Esophagus squamous epithelium (tissue), 5 donors: ENCODE measurements at places on chromosomes 11 and 22. TPM values are rescaled to one million over a fixed set of nuclear protein-coding genes. Genes with fewer than 3 reads are reported as not detected.

OR6T1 gene
- not detected for total RNA-seq

NEFH gene
- total RNA-seq, result 0.95 TPM

SYT9 gene
- not detected for total RNA-seq

ST3GAL4 gene
- total RNA-seq, result 63.1 TPM

NDUFC2 gene
- total RNA-seq, result 67.8 TPM

SLC29A2 gene
- total RNA-seq, result 2.9 TPM

SLC6A5 gene
- total RNA-seq, result not detected

SLC43A3 gene
- 89.8 TPM for total RNA-seq

GRCh38 chr11:19447150-19447566 is 206.4 kb upstream of the E2F8 start:
- no peak for DNase-seq

GRCh38 chr11:8652140-8652539 is 30.3 kb downstream of the TRIM66 start:
- no peak for DNase-seq

DNA sequence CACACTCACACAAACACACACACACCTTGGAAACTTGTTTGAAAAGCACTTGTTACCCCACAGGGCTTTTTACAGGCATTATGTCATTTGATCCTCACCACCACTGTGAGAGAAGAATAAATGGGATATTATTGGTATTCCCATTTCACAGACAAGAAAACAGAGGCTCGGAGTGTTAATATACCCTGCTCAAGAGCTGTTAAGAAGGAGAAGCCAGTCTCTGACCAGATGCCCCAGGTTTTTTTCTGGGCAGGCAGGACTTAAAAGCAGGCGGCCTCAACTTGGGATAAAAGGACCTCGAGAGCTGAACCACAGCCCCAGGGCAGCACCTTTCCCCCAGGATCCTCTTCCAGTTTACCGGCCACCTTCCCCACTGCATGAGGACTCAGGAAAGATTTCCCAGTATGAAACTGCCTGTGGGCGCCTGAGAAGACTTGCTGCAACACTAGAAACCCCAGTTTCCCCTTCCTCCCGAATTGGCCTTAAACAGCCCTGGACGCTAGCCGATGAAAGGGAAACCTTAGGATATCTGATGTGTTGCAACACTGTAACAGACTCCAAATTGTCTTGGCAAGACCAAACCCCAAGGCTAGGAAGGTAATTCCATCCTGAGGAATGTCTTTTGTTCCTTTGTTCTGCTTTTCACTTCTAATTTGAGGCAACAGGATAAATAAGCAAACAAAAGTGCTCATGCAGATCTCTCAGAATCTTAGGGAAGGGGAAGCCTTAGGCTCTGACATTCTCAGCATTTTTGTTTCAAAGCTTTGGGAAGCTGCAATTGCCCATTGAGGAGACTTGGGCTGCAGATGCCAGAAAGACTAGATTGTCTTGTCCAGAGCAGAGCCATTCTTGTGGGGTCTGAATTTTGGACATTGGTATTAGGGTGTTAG is 173.5 kb downstream of the TRIM29 start:
- no peak for DNase-seq

DNA sequence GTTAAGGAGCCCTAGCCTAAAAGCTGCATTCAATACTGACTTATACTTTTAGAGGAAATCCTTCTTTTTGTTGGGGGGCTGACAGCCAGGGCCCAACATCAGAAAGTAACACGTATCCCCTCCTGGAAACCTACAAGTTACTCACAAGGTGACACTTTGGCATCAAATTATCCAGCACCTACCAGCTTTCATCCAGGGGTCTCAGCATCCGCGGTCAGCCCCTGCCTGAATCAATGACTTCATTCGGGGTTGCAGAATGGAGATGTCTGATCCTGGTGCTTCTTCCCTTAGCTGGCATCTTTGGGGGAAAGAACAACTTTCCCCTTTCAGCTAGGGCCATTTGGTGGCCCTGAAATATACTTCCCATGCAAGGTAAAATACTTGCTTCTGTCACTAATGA is 5.3 kb upstream of the NAP1L4 start:
- DNase-seq, result no peak

- no peak for DNase-seq
These were observed 219.0 kb downstream of the CEP164 start for GRCh38 chr11:117546431-117547194.

DNA sequence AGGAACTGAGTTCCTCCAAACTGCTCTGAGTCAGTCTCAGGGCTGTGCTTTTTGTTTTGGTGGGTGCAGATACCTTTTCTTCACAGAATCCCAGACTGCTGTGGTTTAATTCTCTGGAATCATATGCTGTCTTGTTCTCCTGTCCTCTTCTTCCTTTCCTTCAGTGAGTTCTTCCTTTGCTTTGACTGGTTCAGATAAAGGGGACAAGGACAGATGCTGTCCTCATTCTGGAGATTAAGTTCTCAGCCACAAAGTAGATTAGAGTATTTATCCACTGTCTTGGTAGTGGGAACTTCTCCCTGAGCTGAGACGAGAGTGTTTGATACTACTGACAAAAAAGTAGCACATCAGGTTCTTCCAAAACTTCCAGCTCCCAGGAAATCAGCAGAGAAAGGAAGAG is 13.3 kb downstream of the ZDHHC5 start:
- no peak for DNase-seq

DNA sequence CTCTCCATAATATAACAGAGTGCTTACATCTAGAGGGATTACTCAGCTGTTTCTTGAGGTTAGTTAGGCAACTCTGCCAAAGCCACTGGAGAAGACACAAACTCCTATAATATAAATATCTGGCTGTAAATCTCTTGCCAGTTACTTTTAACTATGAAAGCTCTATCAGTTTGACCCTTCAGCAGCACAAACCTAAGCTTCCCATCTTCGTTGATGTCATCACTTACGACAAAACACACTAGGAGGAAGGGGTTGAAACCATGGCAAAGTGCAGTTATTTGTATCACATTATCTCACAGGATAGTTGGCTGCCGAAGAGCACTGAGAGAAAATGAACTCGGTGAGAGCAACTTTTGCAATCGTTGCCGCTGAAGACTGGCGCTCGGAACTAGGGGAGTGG is 922.1 kb downstream of the OPCML start:
- DNase-seq, result no peak

- no peak for DNase-seq
These were observed 25.0 kb upstream of the TMPRSS5 start for GRCh38 chr11:113730887-113731726.

DNA sequence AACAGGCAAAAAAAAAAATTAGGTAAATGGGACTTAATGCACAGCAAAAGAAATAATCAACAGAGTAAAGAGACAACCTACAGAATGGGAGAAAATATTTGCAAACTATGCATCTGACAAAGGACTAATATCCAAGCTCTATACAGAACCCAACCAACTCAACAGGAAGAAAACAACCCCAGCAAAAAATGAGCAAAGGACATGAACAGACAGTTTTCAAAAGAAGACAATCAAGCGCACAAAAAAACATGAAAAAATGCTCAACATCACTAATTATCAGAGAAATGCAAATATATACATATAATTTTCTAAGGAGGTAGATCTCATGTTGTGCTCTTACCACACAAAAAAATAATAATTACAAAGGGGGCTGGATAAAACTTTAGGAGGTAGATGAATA is 36.5 kb upstream of the USP47 start:
- DNase-seq, result no peak

GRCh38 chr11:116388146-116388545 is 384.6 kb downstream of the BUD13 start:
- no peak for DNase-seq

- no peak for DNase-seq
These were observed 65.0 kb downstream of the BUD13 start for GRCh38 chr11:116707746-116708145.

DNA sequence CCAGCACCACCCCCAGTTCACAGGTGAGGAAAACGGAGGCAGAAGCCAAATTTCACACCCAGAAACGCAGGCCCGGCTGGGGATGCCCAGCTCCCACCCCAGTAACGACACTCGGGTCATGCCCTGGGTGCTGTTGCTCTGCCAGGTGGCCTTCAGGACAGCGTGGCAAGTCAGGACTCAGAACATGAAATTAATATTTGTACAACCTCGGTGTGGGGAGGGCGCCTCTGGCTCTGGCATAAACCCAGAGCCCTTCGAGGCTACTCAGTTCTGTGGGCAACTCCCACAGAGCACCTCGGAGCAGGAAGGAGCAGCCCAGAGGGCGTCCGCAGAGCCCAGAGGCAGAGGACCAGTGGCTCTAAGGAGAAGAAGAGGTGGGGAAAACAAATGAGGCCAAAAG is 71.6 kb downstream of the CELSR1 start:
- no peak for DNase-seq

DNA sequence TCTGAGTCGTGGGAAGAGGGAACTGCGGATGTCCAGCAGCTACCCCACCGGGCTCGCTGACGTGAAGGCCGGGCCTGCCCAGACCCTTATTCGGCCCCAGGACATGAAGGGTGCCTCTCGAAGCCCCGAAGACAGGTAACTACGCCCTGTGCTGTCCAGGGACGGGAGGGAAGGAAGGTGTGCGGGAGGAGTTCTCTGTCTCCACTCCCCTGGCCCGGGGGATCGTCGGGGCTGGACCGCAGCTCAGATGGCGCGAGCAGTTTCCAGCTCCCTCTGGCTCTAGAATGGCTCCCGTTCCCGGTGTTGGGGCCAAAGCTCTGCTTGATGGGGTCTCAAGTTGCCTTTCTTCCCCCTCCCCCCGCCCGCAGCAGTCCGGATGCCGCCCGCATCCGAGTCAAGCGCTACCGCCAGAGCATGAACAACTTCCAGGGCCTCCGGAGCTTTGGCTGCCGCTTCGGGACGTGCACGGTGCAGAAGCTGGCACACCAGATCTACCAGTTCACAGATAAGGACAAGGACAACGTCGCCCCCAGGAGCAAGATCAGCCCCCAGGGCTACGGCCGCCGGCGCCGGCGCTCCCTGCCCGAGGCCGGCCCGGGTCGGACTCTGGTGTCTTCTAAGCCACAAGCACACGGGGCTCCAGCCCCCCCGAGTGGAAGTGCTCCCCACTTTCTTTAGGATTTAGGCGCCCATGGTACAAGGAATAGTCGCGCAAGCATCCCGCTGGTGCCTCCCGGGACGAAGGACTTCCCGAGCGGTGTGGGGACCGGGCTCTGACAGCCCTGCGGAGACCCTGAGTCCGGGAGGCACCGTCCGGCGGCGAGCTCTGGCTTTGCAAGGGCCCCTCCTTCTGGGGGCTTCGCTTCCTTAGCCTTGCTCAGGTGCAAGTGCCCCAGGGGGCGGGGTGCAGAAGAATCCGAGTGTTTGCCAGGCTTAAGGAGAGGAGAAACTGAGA is 1.4 kb downstream of the ADM start:
- DNase-seq, result no peak

- no peak for DNase-seq
These were observed 38.2 kb downstream of the FEZ1 start for GRCh38 chr11:125457814-125458343.

DNA sequence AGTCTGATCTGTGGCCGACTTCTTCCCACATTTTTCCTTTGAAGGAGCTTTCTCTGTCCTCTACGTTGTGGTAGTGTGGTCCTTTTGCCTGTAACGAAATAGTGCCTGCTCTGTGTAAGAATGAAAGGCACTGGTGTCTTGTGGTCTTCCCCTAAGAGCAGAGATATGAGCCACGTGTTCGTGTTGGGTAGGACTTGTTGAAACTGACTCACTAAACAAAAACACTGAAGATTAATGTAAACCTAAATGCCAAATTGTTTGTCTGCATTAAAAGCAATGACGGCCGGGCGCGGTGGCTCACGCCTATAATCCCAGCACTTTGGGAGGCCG is 10.1 kb upstream of the RPS3 start:
- no peak for DNase-seq

DNA sequence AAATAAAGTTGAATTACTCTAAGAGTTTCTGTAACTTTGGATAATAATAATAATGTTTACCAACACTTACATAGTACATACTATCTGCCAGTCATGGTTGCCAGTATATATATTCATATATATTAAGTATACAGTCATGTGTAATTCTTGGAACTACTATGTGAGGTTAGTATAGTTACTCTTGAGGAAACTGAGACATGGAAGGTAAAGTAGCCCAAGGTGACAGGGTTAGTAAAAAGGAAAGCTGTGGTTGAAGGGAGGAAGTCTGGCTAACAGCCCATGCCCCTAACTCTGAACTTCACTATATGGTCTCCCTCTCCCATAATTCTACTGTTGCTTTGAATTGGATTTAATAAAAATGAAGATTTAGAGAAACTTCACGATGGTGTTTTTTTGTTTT is 24.9 kb downstream of the FDX1 start:
- no peak for DNase-seq

DNA sequence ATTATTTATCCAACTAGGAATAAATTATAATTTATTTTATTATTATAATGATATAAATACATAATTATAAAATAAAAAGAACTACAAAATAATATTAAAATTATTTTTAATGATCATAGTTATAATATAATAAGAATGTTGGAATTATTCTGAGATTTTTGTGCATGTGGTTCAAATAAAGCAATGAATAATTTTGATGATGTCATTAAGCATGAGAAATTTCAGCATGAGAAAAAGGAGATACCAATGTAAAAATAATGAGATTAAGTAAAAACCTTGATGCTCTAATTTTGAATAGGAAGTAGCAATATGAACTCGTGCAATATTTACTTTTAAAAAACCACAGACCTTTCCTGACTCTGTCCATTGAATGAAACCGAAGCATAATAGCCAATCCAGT is 181.8 kb upstream of the MTNR1B start:
- no peak for DNase-seq

DNA sequence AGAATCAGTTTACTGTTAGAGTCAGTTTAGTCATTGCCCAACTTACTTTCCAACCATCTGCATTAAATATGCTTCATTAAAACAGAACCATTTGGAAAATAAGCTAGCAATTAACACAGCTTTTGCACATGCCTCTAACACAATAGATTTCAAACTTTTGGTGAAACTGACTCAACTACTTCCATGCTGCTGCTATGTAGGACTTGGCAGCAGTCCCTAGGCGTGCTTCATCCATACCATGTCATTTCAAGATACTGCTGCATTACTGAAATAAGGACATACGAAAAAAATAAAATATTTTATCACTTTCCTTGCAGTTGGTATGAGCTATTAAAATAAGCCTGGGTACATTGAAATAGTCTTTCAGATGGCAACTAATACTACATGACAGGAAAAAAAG is 65.5 kb upstream of the SOX6 start:
- DNase-seq, result no peak

DNA sequence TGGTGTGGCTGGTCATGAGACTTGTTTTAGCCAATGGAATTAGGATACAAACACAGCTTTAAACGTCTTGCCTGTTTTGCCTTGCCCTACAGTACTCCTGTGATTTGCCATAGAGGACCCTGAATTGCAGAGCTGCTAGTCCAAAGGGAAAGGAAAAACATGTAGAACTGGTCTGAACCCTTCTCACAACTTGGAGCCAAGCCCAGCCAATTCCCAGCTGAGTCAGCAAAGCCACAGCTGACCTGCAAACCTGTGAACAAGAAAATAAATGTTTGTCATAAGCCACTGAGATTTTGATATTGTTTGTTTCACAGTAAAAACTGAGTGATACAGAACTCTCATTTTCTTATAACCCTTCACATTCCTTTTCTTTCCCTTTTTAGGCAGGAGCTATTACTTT is 360.5 kb upstream of the API5 start:
- DNase-seq, result no peak
